Left kidney (tissue), 8 donors: ENCODE measurements at places on chromosomes 4 and X. TPM values are rescaled to one million over a fixed set of nuclear protein-coding genes. Genes with fewer than 3 reads are reported as not detected.

GRCh38 chr4:108601106-108601505, 19.3 kb upstream of the RPL34 start:
- DNase-seq = no peak

- peak; percentile 70 for DNase-seq
Observed at GRCh38 chrX:101595739-101596419, 21.9 kb downstream of the ARMCX6 start.

GRCh38 chr4:87071401-87071800, 136.6 kb downstream of the AFF1 start:
- no peak for DNase-seq

- DNase-seq = no peak
Observed at GRCh38 chr4:165053645-165054044, at the start of gene TRIM75. TSS of gene TRIM75 (plus strand) at chr4:165053866. CDS start at chr4:165059148, 5,282 bp downstream.

DNA sequence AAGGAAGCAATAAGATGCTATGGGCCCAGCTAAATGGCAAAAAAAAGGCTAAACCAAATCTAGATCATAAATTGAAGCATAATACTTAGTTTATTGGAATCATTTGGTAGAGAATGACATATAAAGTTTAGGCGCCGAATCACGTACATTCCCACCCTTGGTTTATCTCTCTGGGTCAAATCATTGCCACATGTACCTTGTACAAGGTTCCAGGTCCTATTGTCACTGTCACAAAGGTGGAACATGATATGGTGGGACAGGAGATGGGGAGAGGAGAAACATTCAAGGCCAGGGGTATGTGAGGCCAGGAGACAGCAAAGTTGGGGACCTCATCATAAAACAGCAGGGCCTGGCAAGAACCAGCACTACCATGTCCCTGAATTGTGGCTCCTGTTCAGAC, 13.4 kb downstream of the MAML3 start:
- DNase-seq = no peak

DNA sequence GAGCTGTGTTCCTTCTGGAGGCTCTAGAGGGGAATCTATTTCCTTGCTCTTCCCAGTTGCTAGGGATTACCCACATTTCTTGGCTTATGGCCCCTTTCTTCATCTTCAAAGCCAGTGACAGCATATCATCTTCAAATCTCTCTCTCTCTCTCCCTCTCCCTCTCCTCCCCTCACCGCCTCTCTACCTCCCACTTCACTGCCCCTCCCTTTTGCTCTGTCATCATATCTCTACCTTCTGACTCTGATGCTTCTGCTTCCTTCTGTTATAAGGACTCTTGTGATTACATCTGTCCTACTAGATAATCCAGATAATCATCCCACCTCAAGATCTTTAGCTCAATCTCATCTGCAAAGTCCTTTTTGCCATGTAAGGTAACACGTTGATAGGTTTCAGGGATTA, 93.1 kb upstream of the TEX13D start:
- DNase-seq = no peak

- no peak for DNase-seq
Observed at GRCh38 chr4:89334311-89334710, 26.7 kb upstream of the GPRIN3 start.

DNA sequence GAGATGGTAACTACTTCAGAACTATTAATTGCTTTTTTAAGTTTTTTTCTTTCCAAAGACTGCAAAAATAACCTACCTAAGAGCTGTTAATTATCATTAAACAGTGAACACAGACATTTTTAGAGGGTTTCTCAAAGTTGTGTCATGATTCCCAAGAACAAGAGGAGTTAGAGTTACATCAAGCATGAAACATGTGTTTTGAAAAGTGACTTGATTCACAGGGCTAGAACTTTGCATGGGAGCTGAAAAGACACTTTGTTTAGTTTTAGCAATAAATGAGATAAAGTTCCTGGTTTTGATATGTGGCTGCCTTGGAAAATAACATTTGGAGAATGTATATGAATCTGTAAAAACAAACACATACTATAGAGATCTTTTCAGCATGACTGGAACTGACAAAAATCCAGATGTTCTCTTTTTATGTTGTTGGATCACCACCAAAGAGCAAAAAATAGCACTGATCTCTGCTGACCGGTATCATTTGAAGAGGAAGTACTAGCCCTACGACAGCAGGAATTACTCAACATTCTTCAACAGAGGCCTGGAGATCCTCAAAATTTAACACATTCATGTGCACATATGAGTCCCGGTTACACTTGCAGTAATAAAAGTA, 173.0 kb upstream of the PCDH18 start:
- peak; percentile 78 for DNase-seq

- DNase-seq = no peak
Observed at GRCh38 chrX:150513544-150513943, 54.9 kb upstream of the MTM1 start.

DNA sequence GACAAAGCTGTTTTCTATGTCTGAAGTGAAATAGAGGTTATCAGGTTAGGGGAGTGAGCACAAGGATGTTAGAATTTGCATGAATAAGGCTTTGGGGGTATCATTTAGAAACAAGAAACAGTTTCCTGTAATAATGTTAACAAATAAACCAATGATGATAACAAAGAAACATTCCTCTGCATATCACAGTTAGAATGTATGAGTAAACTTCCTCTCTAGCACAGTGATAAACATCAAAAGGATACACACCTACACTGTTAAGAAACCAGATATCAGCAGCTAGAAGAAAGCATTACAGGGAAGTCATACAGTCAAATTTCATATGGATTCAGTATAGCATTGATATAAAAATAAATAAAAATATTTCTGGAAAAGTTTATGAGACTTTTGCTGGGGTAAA, 340.0 kb upstream of the MAGEB16 start:
- DNase-seq = no peak

DNA sequence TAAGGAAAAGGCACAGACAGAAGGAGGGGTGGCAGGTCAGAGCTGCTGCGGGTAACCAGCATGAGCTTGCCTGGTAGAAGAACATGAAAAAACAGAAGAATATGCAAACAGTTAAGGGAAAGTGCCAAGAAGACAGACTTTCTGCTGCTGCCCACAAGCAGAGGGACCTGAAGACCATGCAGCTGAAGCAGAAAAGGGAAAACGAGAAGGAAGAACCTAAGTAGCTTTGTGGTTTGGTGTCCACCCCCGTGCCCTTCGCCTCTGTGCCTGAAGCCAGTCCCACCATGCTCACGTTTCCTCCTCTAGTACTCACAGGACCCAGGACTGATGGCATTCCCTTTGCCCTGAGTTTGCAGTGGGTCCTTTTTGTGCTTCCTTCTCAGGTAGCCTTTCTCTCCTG, 62.8 kb downstream of the UBA6 start:
- no peak for DNase-seq

DNA sequence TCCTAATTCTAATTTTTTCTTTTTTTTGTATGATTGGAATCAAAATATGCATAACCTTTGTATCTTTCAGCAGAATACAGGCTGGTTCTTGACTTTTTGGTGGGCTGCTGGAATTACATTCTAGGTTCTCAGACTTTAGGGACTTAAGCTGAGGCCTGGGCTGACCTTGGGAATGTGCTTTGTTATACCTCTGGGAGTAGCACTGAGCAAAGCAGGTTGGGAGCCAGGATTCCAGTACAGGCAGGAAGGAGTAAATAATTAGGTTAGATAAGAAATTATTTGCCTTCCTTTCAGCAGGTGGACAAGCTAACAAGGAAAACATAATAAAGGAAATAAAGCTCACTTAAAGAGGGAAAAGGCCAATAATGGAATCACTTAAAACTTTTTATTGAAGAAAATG, 49.9 kb upstream of the SLC4A4 start:
- DNase-seq = no peak

- DNase-seq = no peak
Observed at GRCh38 chr4:121998024-121998423, 46.2 kb upstream of the TRPC3 start.

DNA sequence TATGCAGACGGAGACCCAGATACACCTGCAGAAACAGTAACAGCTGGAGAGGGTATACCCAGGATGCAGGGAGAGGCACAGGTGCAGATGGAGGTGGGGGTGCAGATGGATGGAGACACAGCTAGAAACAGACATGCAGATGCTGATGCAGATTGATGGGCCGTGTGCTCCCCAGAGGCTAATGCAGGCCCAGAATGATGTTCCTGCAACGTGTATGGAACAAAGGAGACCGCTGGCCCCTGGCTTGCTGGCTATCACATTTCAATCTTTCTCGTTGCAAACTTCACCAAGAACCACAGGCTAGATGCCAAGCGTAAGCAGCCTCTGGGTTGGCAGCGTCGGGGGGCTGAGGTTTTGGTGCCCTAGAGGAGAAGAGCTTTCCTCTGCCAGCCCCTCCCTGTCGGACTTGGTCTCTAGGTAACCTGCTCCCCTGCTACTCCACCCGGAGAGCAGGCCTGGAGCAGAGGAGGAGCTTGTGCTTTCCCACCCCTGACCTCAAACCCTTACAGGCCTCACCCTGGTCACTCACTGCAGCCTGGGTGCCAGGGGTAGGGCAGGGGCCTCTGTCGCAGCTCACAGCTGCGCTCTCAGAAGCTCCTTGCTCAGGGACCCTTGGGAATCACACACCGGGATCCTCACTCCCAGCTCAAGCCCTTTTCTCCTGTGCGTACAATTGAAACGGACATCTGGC, 69.0 kb upstream of the PSAPL1 start:
- DNase-seq = no peak

DNA sequence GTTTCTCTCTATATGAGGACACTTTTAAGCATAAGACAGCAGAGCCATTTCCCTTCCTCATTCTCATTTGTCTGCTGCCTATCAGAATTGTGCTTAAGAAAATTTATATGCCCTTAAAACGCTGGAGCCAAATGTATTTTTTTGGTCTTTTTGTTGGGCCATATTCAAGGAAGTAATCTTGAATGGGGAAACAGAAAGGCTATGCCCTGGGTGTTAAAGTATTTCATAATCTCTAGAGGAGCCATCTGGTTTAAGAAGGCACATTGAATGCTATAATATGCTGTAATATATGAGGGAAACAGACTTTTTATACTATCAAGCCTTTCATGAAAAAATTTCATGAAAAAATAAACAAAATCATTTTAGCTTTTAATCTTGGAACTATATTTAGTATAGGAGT, 4.3 kb downstream of the DMD start:
- no peak for DNase-seq

GRCh38 chrX:32495855-32496254, 715.5 kb downstream of the DMD start:
- no peak for DNase-seq

DNA sequence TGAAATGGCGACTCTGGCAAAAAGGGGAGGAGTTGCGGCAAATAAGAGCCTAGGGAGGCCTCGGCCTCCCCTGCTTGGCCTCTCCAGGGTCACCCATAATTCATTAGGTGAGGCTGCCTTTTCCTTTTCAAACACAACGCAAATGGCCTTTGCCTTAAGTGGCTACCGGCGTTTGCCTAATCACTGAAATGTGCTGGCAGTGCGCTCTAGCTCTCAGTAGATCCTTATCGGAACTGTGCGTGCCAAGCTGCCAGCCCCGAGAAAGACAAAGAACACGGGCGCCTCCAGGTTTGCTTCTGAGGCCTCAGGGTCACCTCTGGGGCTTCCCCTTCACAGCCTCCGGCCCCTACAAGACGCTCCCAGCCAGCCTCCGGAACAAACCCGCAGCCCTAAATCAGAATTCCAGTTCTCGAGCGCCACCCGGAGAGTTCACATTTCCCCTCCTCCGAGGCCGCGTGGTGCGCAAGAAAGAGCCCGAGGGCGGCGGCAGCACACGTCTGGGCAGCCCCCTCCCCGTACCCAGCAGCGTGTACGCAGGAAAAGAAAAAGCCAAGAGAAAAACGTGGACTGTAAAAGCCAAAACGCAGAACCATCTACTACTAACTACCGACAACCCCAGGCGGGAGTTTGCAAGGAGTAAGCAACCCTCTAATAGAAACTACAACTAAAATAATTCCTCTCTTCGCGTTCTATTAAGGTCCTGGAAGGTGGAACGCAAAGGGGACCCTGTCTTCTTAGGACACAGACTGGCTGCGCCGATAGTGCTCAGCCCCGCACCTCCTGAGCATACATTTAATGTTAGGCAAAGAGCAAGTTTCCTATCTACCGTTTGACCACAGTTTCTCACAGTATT, 76.5 kb upstream of the BCOR start:
- DNase-seq = no peak

DNA sequence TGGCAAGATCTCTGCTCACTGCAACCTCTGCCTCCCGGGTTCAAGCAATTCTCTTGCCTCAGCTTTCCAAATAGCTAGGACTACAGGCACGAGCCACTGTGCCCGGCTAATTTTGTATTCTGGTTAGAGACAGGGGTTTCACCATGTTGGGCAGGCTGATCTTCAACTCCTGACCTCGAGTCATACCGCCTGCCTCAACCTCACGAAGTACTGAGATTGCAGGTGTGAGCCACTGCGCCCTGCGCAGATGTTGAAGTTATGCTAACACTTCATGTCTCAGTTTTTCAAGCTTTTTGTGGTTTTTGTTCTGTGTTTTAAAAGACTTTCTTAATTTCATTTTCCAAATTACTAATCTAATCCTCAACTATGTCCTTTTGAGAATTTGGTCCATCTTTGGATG, 154.4 kb upstream of the TLL1 start:
- no peak for DNase-seq

- DNase-seq = no peak
Observed at GRCh38 chrX:22056235-22056634, 24.1 kb downstream of the PHEX start.

DNA sequence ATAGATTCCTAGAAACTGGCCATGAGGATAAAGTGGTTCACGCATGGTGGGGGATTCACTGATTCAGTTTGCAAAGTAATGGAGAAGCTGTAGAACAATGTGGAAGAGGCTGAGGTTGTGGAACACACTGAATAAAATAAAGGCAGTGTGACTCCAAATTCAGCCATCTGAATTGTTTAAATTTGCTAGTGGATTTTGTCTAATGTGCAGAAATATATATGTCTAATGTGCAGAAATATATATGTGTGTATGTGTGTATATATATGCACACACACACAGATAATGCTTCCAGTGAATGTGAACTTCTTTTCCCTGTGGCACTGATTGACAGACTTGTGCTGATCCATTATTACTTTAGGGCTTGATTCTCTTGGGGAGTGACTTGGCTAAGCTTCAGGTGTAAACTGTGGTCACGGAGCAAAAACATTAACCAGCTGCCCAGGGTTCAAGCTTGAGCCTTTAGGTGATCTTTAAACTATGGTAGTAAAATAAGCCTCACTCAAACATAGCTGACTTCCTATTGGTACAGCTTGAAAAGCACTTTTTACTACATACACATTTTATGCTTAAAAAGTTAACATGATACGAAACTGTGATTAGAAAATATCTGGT, 3.5 kb downstream of the STBD1 start:
- no peak for DNase-seq

The TLR2 gene
- 9.8 TPM for polyA plus RNA-seq

The TCP11X2 gene
- 2.4 TPM for polyA plus RNA-seq

The SH3BGRL gene
- 200 TPM for polyA plus RNA-seq

The NIPAL1 gene
- 11.0 TPM for polyA plus RNA-seq

The CPE gene
- 124 TPM for polyA plus RNA-seq

The CYLC1 gene
- polyA plus RNA-seq = not detected

The MRPS18C gene
- 65.5 TPM for polyA plus RNA-seq

The CENPE gene
- 20.6 TPM for polyA plus RNA-seq

The NONO gene
- polyA plus RNA-seq = 749 TPM

The NKRF gene
- 16.6 TPM for polyA plus RNA-seq

The GYPB gene
- polyA plus RNA-seq = 1.7 TPM

The ARMCX1 gene
- 49.1 TPM for polyA plus RNA-seq

The DRP2 gene
- 2.3 TPM for polyA plus RNA-seq

The SORCS2 gene
- 8.5 TPM for polyA plus RNA-seq

The TCEAL9 gene
- polyA plus RNA-seq = 197 TPM

The CCDC110 gene
- 2.7 TPM for polyA plus RNA-seq
